ENCODE measurements at places on chromosomes 3 and 15.

DNA sequence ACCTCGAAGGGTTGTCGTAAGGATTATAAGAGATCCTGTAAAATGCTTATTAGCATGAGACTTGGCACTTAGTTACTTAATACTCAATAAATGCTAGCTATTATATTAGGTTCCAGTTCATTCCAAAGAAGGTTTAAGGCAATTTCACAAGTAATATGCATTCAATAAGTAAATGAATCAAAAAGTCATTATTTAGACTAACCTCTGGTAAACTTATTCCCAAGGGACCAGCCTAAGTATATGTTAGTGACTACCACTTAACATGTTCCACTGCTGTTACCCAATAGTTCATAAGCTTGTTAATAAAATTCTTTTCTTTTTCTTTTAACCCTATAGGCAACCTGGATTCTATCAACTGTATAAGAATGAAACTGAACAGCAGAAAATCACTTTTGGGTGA lies 5.1 kb downstream of the PDCD10 start:
- DNase-seq, result no peak

DNA sequence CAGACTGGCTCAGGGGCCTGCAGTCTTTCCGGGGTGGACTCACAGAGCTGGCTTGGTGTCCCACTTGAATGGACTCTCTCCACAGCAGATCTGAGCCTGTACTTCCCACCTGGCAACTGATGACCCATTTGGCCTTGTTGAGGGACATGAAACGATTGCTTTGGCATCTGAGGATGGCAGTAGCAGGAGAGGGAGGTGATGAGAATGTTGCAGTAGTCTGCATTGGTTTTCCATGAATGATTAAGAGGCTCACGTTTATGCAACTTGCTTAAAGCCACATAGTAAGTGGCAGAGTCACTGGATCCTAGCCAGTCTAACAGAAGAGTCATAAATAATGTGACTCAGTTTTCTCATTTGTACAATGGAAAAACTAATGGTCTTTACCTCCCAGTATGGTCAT lies 21.9 kb downstream of the IL20RB start:
- DNase-seq, result no peak

DNA sequence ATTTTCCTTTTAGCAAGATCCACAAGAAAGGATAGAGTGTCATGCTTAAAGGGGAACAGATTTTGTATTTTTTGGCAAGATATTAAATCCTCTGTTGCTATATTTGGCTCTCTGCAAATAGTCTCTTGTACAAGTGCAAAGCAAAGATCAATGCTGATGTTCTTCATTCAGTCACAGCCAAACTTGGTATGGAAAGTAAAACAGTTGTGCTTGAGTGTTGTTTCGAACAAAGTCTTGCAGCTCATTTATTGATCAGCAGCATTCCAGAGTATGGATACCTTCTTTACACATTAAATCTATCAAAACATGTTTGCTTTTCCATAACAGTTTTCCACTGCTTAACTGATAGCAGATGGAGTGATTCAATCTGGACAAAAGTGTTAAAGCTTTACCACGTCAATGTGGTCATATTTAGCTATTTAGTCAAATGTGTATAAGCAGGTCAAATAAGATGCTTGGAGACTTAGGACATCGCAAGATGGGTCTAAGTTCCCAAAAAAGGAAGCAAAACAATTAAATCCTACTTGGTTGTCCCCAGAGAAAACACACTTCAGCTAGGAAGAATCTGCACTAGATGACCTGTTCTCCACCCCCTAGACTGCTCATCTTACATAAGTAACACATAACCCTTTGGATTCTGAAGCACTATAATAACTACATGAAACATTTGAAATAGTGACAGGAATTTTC lies 52.4 kb downstream of the VGLL3 start:
- DNase-seq, result no peak

DNA sequence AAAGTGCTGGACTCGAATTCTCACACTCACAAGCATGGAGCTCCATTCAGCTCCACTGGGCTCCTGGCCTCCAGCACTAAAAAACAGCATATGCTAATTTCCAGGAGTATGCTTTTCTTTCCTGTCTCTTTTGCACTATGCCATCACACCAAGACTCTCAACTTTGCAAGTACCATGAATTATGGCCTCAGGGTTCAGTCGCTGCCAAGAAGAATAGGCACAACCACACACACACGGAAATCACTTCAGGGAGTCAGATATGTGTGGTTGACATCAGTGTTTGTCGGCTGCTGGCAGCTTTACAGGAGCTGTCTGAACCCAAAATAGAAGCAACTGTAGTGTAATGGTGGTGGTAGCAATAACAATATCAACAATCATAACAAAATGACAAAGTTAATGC lies 305.0 kb upstream of the SLCO3A1 start:
- DNase-seq, result no peak

DNA sequence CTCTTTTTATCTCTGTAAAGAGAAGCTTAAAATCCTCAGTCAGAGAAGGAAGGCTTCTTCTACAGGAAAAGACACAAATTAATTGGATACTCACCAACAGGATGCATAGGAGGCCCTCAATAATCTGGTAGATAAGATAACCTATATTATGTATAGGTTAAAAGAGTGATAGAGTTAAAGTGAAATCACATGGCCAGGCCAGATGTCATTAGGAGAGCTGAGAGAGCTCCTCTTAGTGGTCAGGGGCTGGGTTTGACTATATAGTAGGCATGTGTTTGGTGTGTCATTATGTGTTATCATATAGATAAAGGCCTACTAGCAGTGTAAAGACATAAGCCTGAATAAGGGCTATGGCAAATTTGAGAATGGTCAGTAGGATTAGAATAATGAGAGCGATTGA lies 479.3 kb downstream of the EPHA3 start:
- DNase-seq, result no peak

DNA sequence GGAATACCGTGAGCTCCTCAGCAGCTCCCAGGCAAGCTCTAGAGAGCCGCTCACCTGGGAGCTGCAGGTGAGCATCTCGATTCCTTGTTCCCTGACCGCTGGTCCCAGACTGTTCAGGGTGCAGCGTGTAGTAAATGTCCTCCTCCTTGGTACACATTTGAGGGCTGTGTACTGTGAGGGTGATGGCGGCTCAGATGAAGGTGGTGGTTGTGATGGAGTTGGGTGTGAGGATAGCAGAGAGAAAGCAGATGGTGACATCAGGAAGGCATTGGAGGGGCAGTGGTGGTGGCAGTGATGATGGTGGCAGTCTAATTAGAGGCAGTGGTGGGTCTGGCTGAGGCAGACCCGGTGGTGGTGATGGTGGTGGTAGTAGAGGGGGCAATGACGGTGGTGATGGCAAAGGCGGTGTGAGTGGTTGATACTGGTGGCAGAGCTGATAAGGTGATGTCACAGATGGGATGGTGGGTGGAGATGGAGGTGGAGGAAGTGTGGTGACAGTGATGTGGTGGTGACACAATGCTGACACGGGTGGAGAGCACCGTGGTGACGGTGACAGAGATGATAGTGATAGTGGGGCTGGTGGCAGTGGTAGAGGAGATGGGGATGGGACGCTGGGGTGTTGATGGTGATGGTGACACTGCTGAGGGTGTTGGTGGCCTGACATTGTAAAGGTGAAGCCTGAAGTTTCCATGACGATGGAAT lies at the start of gene DNAJB8:
Gene DNAJB8 (minus strand): TSS at position 51 of the 702 bp plus-strand sequence. CDS start 3,645 bp downstream, outside the sequence.
- no peak for DNase-seq

DNA sequence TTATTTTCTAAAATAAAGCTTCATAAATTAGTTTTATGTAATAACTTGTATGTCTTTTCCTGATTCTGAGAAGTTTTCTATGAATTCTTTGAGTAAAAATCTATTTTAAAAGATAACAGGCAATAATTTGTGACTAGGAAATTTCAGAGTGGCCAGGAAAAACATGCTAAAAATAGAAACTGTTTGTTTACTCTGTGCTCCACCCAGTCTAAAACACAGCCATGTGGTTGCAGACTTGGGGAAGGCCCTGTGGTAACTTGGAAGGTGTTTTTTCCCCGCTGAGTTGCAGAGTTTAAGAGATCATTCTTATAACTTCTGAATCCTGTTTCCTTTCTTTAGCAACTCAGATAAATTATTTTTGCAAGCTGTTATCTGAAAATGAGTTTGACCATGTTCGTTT lies 21.9 kb downstream of the PLCL2 start:
- DNase-seq, result no peak

- DNase-seq, result no peak
Measured at GRCh38 chr3:111285694-111286093, 214.1 kb downstream of the NECTIN3 start.

DNA sequence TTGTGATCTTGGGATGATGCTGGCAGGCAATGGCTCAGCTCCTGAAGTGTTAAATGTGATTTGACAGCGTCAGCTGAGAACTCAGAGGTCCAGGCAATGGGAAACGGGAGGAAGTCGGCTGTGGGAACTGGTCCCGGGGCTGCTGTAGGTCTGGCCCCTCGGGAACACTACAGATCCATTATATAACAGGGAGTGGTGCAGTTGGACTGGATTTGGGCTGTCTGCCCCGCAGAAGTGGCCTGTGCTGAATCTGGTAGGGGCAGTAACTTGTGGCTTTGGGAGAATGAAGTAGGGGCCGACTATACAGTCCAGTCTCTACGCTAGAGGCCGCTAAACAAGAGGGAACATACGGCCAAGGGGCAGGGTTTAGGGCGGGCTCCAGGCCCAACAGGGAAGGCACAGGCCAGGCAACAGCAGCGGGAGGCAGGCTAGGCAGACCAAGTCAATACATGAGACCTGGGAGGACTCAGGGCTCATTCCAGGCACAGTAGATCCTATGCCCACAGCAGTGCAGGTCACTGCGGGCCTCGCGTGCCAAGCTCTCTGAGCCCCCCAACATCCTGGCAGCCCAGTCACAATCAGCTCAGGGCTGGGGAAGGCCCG lies 20.3 kb upstream of the IL16 start:
- DNase-seq, result no peak

DNA sequence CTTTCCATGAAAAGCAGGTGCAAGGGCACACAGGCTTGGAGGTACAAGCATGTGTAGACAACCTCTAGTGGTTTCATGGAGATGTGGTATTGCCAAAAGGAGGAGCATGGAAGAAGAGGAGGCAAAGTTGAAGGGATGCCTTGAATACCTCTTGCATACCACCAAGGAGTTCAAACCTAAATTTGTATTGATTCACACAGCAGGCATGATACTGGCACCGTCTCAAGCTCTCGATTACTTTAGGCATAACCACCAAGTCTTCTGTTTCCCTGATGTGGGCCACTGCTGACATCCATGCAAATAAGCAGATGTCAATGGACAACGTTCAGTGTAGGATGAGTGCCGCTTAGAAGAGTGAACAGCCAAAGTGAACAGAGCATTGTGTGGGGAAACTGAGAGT lies 87.1 kb downstream of the SCN11A start:
- no peak for DNase-seq

DNA sequence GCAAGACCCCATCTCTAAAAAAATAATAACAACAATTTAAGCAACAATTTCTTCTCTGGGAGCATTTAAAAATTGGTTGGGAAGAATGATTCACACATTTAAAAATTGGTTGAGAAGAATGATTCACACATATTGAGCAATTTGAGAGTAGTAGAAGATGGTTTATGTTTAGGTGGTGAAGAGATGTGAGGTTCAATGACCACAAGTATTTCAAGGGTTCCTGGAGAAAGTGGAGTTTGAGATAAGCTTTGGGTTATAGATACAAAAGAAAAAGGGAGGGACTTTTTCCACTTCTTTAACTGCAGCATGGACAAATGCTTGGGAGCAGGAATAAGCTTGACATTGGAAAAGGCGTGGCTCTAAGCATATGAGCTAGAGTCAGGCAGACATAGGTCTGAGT lies 145.7 kb upstream of the NPHP3 start:
- no peak for DNase-seq

Data from GM12892 (cell line).